ENCODE measurements at places on chromosomes 1 and 21. TPM values are rescaled to one million over a fixed set of nuclear protein-coding genes. Genes with fewer than 3 reads are reported as not detected.

GRCh38 chr1:228646717-228647522, 88.4 kb upstream of the RHOU start:
- DNase-seq, result peak; percentile 65

DNA sequence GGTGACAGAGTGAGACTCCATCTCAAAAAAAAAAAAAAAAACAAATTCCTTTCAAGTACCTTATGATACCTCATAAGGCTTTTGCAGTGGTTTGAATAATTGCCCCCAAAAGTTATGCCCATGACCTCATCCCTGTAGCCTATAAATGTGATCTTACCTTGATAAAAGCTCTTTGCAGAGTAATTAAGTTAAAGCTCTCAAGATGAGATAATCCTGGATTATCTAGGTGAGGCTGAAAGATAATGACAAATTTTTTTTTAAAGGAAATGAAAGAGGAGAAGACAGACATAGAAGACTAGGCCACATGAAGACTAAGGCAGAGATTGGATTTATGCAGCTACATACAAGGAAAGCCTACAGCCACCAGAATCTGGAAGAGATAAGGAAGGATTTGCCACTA, 20.7 kb upstream of the EDEM3 start:
- DNase-seq, result no peak

GRCh38 chr1:37478890-37479254, 4.5 kb downstream of the ZC3H12A start:
- peak; percentile 74 for DNase-seq

GRCh38 chr1:109931189-109931731, 20.6 kb downstream of the CSF1 start:
- DNase-seq, result peak; percentile 96

GRCh38 chr1:114618606-114619005, 37.2 kb upstream of the BCAS2 start:
- DNase-seq, result no peak

STYXL2 gene
- total RNA-seq, result 0.02 TPM

Measured in M059J (cell line).